ENCODE measurements at places on chromosomes 16 and 17.

DNA sequence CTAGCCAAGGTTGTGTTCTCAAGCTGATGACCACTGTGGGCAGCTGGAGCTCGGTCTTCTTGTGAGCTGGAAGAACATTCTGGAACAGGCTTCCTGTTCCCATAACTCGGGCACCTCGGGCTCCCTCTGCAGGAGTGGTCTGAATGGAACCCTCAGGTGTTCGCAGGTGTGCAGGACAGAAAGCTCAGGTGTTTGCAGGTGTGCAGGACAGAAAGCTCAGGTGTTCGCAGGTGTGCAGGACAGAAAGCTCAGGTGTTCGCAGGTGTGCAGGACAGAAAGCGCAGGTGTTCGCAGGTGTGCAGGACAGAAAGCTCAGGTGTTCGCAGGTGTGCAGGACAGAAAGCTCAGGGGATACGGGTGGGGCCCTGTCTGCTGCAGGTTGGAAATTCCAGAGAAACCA is 109.0 kb upstream of the CACNG5 start:
- DNase-seq, result no peak

- DNase-seq, result no peak
Measured at GRCh38 chr16:16163571-16163970, 59.7 kb downstream of the ABCC6 start.

DNA sequence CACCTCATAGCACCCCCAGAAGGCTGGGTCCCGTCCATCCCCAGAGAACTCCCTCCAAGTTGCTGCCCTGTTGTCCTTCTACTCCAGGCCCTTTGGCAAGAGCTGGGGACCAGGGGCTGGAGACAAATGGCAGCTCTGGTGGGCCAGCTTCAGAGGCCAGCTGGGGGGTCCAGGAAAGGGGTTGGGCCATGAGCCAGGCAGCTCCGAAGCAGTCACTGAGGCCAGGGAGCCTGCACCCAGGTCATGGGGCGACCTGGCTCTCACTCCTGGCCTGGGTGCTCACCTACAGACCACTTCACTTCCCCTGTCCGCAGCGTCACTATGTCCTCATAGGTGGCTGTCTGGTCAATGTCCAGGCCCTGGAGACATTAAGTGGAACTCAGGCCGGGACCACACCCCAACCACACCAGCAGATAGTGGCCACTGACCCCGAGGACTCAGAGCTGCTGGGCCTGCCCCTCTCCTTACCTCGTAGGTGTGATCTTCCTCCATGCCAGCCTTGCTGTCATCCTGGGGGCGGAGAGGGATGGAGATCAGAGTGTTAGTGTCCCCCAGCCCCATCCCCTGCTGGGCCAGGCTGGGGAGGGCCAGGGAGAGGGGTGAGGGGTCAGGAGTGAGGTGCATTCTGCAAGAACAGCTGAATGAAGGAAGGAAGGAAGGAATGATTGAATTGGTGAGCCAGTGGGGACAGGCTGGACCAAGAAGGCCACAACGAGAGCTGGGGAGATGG is 3.0 kb downstream of the CD79B start:
- DNase-seq, result no peak

GRCh38 chr17:78838574-78839005 is 2.0 kb downstream of the USP36 start:
- DNase-seq, result no peak

- no peak for DNase-seq
Measured at GRCh38 chr17:53924530-53925455, 102.1 kb downstream of the KIF2B start.

DNA sequence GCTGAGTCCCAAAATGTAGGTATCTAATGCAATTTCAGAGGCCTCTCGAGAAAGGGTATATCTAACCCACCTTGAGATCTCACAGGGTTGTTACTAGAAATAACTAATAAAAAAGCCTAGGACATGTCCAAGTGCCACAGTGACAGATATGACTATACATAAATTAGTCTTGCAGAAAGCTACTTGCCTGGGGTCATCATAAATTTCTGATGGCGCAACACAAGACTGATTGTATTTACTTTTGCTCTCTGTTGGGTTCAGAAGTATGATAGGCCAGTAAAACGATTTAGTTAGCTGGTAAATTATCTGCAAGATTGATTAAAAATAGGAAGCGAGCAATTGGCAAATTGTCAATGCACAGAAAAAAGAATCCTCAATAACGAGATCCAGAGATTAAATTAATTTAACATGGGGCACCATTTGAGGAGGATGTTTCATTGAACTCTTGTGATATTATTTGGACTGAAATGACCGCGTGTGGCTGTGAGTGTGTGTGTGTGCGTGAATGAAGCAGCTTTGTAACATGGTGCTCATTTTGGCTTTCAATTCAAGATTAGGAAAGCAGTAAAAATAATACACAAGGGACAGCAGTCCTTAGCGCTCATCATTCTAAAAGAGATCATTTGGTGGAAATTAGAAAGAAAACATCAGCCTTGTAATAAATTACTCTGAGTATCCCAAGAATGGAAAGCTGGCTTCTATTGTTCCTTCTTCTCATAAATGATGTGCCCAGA is 157.4 kb upstream of the ZFHX3 start:
- DNase-seq, result no peak

- DNase-seq, result no peak
Measured at GRCh38 chr16:58511933-58512815, 3.1 kb upstream of the SETD6 start.

DNA sequence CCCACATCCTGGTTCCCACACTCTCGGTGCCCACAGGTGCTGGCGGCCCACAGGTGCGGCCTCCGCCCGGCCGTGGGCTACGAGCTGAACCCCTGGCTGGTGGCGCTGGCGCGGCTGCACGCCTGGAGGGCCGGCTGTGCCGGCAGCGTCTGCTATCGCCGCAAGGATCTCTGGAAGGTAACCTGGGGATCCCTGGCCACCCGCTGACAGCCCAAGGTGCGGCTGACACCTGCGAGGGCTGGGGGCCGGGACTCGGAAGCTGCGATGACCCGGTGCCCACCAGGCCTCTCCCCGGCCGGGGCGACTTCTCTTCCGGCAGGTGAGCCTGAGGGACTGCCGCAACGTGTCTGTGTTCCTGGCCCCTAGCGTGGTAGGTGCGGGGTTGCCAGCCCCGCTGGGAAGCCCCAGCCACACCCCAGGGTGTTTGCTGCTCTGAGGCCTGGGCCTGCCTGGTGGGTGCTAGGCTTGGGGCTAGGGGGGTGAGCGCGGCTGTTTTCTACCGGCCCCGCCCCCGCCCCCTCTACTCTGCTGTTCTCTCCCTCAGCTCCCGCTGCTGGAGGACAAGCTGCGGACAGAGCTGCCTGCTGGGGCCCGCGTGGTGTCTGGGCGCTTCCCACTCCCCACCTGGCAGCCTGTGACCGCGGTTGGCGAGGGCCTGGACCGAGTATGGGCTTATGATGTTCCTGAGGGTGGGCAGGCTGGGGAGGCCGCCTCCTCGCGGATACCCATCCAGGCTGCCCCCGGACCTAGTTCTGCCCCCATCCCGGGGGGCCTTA is 1.0 kb downstream of the ANTKMT start:
- no peak for DNase-seq

DNA sequence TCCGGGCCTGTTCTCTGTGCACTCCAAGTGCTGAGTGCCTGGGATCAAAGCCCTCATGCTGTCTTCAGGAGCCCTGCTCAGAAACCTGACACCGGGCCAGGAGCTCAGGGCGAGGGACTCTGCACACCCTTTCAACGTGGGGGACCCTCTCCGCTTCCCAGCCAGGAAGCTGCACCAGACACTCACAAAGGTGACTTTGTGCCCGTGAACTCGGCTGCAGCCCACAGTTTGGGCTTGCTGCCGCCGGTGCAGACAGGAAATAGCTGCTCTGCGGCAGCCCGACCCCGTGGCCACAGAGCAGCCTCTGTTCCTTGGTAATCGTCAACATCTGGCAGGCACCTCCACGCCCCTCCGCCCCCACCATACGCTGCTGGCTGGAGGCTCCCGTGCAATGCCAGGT is 93.4 kb upstream of the METRNL start:
- DNase-seq, result no peak

- no peak for DNase-seq
Measured at GRCh38 chr16:10729104-10730048, 14.3 kb upstream of the NUBP1 start.

- no peak for DNase-seq
Measured at GRCh38 chr17:18954321-18954720, 2.4 kb downstream of the SLC5A10 start.

GRCh38 chr16:57029161-57030160 is 40.1 kb downstream of the NLRC5 start:
- no peak for DNase-seq

GRCh38 chr17:45748731-45749310 is 35.3 kb upstream of the CRHR1 start:
- no peak for DNase-seq

- DNase-seq, result no peak
Measured at GRCh38 chr17:55444471-55445441, 23.1 kb upstream of the MMD start.

- DNase-seq, result no peak
Measured at GRCh38 chr16:81006211-81006812, 373 bp downstream of the CMC2 start.

DNA sequence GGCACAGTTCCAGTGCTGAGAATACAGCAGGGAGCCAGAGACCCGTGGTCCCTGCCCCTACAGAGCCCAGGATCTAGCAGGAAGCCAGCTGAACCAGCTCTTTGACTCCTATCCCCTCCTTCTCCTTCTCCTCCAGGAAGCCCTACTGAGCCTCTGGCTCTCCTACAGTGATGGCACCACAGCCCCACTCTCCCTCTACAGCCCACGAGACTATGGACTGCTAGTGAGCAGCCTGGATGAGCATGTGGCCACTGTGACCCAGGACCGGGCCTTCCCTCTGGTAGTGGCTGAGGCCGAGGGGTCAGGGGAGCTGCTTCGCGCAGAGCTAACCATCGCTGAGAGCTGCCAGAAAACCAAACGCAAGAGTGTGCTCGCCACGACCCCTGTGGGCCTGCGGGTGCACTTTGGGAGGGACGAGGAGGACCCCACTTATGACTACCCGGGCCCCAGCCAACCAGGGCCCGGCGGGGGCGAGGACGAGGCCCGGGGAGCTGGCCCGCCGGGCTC is 57.7 kb downstream of the TMEM132E start:
- DNase-seq, result no peak

DNA sequence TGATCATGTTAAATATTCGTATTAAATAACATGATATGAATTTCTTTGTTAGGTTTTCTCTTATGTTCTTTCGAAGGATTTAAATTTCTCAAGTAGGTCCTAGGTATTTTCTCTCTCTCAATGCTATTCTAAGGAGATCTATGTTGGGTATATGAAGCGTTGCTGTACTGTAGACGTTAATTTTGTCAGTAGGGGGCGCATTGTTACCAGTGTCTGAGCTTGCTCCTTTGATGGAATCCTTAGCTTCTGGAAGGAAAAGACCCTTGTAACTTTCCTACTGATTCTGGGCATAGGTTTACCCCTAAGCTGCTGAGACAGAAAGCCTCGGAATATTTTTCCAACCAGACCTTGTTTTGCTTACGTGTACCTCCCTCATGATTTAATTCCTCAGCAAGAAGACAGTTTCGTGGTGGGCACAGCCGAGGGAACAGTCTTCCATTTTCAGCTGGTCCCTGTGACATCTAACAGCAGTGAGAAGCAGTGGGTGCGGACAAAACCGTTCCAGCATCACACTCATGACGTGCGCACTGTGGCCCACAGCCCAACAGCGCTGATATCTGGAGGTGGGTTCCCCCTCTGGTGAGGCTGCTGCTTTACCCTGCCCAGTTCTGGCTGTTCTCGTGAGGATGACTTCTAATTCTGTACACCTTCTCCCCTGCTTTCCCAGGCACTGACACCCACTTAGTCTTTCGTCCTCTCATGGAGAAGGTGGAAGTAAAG is 17.9 kb downstream of the UTP4 start:
- DNase-seq, result peak; percentile 65

- no peak for DNase-seq
Measured at GRCh38 chr17:81710514-81711308, 1.4 kb upstream of the SLC25A10 start.

DNA sequence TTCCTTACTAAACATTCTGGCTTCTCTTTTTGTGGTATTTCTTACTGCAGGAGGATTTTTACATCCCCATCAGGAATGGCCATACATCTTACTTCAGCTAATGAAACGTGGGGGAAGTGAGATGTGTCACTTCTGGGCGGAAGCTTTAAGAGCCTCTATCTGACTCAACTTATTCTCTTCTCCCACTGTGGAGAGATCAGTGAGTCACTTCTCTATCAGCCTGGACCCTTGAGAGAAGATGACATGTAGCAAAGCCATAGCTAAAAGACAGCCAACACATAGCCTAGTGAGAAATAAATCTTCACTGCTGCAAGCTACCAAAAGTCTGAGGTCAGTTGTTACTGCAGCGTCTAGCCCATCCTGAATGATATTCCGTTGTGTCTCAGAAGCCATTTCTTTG is 1066.7 kb upstream of the RBFOX1 start:
- DNase-seq, result no peak

GRCh38 chr16:72846594-72846993 is 201.3 kb downstream of the ZFHX3 start:
- no peak for DNase-seq

DNA sequence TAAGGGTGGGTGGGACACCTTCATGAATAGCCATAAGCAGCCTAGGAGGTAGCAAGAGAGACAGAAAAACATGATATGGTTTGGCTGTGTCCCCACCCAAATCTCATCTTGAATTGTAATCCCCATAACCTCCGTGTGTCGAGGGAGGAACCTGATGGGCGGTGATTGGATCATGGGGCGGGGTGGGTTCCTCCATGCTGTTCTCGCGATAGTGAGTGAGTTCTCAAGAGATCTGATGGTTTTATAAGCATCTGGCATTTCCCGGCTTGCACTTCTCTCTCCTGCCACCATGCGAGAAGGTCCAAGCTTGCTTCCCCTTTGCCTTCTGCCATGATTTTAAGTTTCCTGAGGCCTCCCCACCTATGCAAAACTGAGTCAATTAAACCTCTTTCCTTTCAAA is 259.1 kb upstream of the ERCC4 start:
- DNase-seq, result no peak

- DNase-seq, result no peak
Measured at GRCh38 chr16:31700200-31700529, 172.5 kb downstream of the AHSP start.

- no peak for DNase-seq
Measured at GRCh38 chr16:69626256-69626655, 60.5 kb downstream of the NFAT5 start.

Data from urinary bladder (tissue), 4 donors.